Fibroblast of skin of back (primary cell): ENCODE measurements at places on chromosomes 2 and 18.

GRCh38 chr2:138213084-138213483 is 248.8 kb downstream of the HNMT start:
- no peak for DNase-seq

- DNase-seq, result no peak
These were observed 1.3 kb downstream of the SP9 start for GRCh38 chr2:174335988-174336500.

GRCh38 chr18:50373561-50374219 is 1.2 kb upstream of the SKA1 start:
- no peak for DNase-seq

- peak; percentile 85 for DNase-seq
These were observed 251.7 kb upstream of the PXDN start for GRCh38 chr2:1995987-1996386.

DNA sequence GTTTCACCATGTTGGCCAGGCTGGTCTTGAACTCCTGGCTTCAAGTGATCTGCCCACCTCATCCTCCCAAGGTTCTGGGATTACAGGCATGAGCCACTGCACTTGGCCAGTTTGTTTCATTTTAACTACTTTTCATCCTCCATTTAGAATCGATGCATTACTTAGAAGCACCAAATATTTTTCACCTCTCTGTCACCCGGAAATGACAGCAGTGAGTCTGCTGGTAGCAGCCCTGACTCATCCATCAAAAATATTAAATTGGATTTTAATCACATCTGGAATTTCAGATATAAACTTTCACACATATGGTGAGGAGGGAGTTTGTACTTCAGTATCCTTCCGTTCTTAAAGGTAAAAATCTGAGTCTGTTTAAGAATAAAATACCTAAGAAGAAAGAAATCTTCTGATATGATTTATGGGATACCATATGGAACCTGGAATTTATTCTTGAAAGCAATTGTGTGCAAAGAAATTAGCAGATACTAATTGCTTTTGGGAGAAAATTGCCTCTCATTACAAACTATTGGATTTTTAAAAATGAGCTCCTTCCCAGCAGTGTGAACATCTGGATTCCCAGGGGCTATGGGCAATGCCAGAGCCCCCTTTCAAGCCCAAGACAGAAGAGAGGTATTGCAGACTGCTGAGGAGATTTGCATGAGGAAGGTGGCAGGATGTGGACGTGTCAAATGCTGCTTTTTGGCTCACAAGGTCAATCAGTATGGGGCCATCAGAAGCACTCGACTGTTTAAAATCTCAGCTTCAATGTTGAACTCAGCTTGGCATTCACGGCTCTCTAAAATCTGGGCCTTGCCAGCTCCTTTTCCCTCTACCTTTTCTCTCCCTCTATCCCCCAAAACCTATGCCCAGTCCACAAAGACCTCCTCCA is 279.5 kb upstream of the SIX2 start:
- DNase-seq, result peak; percentile 78

DNA sequence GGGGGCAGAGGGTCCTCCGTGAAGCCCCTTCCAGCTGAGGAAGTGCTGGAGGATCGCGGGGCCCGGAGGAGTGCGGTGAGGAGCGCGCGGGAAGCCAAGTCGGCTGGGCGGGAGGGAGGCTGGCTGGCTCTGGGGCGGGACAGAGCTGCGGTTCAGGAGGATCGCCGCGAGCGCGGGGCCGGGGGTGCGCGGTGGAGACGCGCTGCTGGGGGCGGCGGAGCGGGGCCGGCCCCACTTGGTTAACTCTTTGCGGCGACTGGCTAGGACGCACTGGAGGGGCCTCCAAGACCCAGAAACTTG is 464 bp downstream of the CYBRD1 start:
- DNase-seq, result peak; percentile 23

DNA sequence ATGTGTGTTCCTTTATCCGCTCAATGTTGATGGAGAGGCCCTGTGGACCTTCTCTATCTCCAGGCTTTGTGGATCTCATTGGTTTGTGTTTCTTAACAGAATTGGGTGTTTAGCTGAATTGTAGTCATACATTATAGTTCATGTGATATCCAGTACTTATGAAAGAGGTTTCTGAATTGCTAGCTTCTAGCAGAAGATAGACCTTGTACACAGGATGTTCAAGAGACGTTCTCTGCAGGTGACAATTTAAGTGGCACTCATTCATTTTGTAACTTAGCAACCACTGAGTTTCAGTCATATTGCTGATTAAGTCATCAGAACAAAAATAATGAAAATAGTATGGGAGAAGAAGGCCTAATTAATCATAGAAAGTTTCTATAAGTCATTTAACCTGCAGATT is 279.2 kb downstream of the ALPK2 start:
- DNase-seq, result no peak

- no peak for DNase-seq
These were observed 55.0 kb downstream of the ABCB11 start for GRCh38 chr2:168976034-168976654.

- no peak for DNase-seq
These were observed 93.6 kb upstream of the HNMT start for GRCh38 chr2:137870682-137871081.

- no peak for DNase-seq
These were observed 15.3 kb upstream of the SEC11C start for GRCh38 chr18:59124370-59124704.
